ENCODE measurements at places on chromosomes 6 and 20.

DNA sequence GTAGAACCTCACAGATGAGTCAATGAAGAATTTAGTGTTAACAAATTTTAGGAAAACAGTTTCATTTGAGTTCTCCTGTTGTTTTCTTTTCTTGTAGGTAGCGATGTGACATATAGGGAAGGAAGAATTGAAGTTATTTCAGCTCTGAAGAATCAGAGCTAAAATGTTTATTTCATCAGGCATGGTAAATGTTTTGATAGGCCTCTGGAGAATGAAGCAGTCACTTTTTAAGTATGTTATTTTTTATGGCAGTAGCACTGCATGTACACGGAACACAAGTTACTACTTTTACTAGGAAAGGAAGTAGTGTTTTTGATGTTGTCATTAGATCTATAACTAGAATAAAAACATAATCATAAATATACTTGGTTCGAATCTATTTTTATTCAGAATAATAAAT is 1357.3 kb upstream of the CITED2 start:
- H3K27ac ChIP-seq = no peak overlapping the region
- H3K36me3 ChIP-seq = no peaks in the 10 kb centered on the region
- H3K4me3 ChIP-seq = no peak overlapping the region
- no peaks in the 10 kb centered on the region for H3K27me3 ChIP-seq
- DNase-seq = no peak
- H3K4me1 ChIP-seq = no peaks in the 10 kb centered on the region

DNA sequence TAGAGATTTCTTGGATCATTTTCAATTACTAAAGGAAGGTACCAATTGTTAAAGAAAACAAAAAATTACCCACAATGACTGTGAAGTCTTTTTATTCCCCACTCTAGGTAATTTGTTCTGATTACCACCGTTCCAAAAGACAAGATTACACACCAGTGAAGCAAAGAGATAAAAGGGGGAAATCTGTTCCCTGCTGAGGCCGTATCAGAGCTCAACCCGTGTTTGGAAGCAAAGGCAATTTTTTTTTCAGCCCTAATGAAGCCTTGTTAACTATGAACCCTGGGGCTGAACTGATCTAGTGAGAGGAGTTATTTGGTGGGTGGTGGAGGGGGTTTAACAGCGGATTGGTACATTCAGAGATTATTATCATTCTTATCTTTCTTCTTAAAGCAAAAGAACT is 128.5 kb downstream of the ALDH8A1 start:
- no peaks in the 10 kb centered on the region for H3K27me3 ChIP-seq
- H3K27ac ChIP-seq = no peak overlapping the region
- H3K36me3 ChIP-seq = no peaks in the 10 kb centered on the region
- DNase-seq = no peak
- H3K4me1 ChIP-seq = peaks cover 4% of the 10 kb centered on the region

DNA sequence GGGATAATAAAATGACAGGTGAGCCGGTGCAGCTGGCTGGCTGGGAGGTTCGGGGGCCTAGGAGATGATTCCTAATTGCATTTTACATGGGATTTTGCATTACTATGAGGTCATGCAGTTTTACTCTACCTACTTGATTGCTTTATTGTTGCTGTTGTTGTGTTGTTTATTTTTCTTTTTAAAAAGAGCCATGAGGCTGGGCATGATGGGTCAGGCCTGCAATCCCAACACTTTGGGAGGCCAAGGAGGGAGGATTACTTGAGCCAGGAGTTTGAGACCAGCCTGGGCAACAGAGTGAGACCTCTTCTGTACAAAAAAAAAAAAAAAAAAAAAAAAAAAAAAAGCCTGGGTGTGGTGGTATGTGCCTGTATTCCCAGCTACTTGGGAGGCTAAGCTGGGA is 104.8 kb downstream of the GJA1 start:
- H3K4me3 ChIP-seq = no peak overlapping the region
- no peaks in the 10 kb centered on the region for H3K4me1 ChIP-seq
- no peaks in the 10 kb centered on the region for H3K27me3 ChIP-seq
- H3K36me3 ChIP-seq = no peaks in the 10 kb centered on the region
- no peak for DNase-seq

DNA sequence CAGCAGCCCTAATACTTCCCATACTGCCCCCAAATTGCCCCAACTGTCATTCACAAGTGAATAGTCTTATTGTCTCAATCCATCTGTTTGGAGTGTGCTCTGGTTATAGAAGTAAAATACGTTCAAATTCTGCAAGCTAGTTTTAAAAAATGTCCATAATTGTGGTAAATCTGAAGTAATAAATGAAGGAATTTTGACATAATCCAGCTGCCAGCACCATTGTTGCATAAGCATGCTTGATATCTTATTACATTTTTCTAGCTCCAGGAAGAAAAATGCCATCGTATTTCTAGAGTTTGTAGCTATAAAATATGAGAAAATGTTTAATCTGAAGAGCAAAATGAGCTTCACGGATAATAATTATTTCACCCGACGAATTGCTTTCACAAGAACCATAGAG is 664.7 kb downstream of the RFPL4B start:
- no peaks in the 10 kb centered on the region for H3K36me3 ChIP-seq
- peak; percentile 52 for DNase-seq
- H3K4me1 ChIP-seq = peaks cover 6% of the 10 kb centered on the region
- H3K27me3 ChIP-seq = no peaks in the 10 kb centered on the region
- no peak overlapping the region for H3K27ac ChIP-seq

GRCh38 chr6:95280686-95281273 is 296.6 kb upstream of the MANEA start:
- no peaks in the 10 kb centered on the region for H3K27me3 ChIP-seq
- H3K4me1 ChIP-seq = no peaks in the 10 kb centered on the region
- no peak overlapping the region for H3K27ac ChIP-seq

GRCh38 chr20:52312132-52312729 is 120.7 kb upstream of the ZFP64 start:
- H3K36me3 ChIP-seq = no peaks in the 10 kb centered on the region
- peak; percentile 35 for DNase-seq
- H3K27ac ChIP-seq = no peak overlapping the region
- H3K4me3 ChIP-seq = no peak overlapping the region
- H3K27me3 ChIP-seq = no peaks in the 10 kb centered on the region

DNA sequence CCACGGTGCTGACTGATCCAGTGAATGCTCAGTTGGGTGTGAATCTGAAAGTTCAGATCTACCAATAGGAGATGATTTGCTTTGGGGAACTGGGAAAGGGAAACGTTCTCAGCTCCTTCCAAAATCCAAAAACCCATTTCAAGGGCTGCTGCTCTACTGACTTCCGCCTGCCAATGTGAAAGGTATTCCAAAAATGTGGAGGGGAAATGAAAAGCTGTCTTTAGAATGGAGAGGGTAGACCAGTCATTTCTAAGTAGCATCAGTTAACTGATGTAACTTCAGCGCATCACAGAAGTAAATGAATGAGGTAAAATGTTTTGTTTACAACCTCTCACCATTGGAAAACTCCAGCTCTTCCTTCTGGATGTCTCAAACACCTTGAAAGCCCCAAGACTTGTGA is 19.6 kb upstream of the EYA2 start:
- no peak overlapping the region for H3K27ac ChIP-seq
- H3K36me3 ChIP-seq = no peaks in the 10 kb centered on the region
- H3K27me3 ChIP-seq = no peaks in the 10 kb centered on the region
- H3K4me3 ChIP-seq = no peak overlapping the region

DNA sequence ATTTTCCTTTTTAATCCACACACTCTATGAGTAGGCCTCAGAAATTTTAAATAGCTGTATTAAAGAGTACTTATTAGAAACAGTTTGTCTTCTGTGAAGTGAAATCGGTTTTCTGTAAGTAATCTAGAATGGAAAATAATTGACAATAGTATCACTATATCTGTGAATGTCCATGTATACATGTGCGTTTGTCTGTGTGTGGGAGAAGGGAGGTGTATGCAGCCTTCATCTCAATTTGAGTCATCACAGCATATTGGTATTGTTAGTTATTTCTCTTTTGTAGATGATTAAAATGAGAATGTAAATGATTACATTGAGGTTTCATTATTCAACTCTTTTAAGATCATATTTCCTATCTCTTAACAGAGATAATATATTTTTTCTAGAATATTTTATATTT is 206.0 kb downstream of the EYS start:
- H3K4me1 ChIP-seq = no peaks in the 10 kb centered on the region
- no peaks in the 10 kb centered on the region for H3K36me3 ChIP-seq
- no peak overlapping the region for H3K27ac ChIP-seq
- H3K4me3 ChIP-seq = no peak overlapping the region
- no peak for DNase-seq

DNA sequence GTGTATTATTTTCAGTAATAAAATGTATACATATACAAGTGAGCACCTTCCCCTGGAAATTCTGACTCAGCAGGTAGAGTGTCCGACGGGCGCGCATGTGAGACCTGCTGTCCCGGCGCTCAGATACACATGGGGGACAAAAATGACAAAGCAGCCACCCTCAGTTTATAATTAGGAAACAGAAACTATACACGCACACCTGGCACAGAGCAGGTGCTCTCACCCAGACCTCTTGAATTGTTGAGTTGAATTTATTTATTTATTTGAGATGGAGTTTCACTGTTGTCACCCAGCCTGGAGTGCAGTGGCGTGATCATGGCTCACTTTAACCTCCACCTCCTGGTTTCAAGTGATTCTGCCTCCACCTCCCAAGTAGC is 180.4 kb downstream of the ZDHHC14 start:
- no peaks in the 10 kb centered on the region for H3K36me3 ChIP-seq
- no peak overlapping the region for H3K27ac ChIP-seq
- no peak overlapping the region for H3K4me3 ChIP-seq
- no peak for DNase-seq
- no peaks in the 10 kb centered on the region for H3K27me3 ChIP-seq

All from stomach (tissue), 19 donors.